ENCODE measurements at places on chromosomes 13 and 19. TPM values are rescaled to one million over a fixed set of nuclear protein-coding genes. Genes with fewer than 3 reads are reported as not detected.

The FAM216B gene
- total RNA-seq: not detected

The PLK5 gene
- not detected for total RNA-seq

The KLK2 gene
- not detected for total RNA-seq

The ZNF681 gene
- 0.22 TPM for total RNA-seq

The KLK14 gene
- total RNA-seq: not detected

The CADM4 gene
- total RNA-seq: 2.1 TPM

The MED4 gene
- 16.9 TPM for total RNA-seq

The KCNC3 gene
- not detected for total RNA-seq

The SERPINE3 gene
- total RNA-seq: not detected

The SIAH3 gene
- total RNA-seq: not detected

The KIR3DL1 gene
- not detected for total RNA-seq

The KIR2DL1 gene
- not detected for total RNA-seq

The COX7A1 gene
- 11.7 TPM for total RNA-seq

The MEIS3 gene
- total RNA-seq: 42.5 TPM

The C1QTNF9B gene
- not detected for total RNA-seq

The ANGPTL8 gene
- total RNA-seq: not detected

The ADGRL1 gene
- total RNA-seq: 2.8 TPM

The BCAM gene
- total RNA-seq: 6.1 TPM

The SLAIN1 gene
- under 0.01 TPM for total RNA-seq

The LIM2 gene
- not detected for total RNA-seq

The GJB2 gene
- total RNA-seq: 2.4 TPM

The LILRA1 gene
- total RNA-seq: not detected

The C19orf81 gene
- total RNA-seq: not detected

The COL4A1 gene
- total RNA-seq: 1,114 TPM

The HTR2A gene
- not detected for total RNA-seq

The AMER2 gene
- total RNA-seq: not detected

The ZNF729 gene
- total RNA-seq: not detected

The TMEM221 gene
- not detected for total RNA-seq

The PNMA8A gene
- 2.2 TPM for total RNA-seq

The CYP4F2 gene
- not detected for total RNA-seq

The SIGLEC12 gene
- total RNA-seq: not detected

The SLITRK5 gene
- total RNA-seq: under 0.01 TPM

The FCHO1 gene
- total RNA-seq: 1.3 TPM

The SWSAP1 gene
- total RNA-seq: 1.1 TPM

All from placental pericyte (primary cell).